ENCODE measurements at places on chromosomes 4 and X. TPM values are rescaled to one million over a fixed set of nuclear protein-coding genes. Genes with fewer than 3 reads are reported as not detected.

The HHIP gene
- polyA plus RNA-seq = not detected

The IL15 gene
- polyA plus RNA-seq = 0.47 TPM

The CORIN gene
- polyA plus RNA-seq = not detected

The ZNF330 gene
- 24.9 TPM for polyA plus RNA-seq

The SOD3 gene
- not detected for polyA plus RNA-seq

The SGMS2 gene
- polyA plus RNA-seq = not detected

The CSAG1 gene
- polyA plus RNA-seq = not detected

The MAGEA9B gene
- polyA plus RNA-seq = not detected

The PPP4R3C gene
- not detected for polyA plus RNA-seq
